ENCODE measurements at places on chromosomes 7 and 10.
A peak's percentile ranks its signal among the peaks of the same experiment; 100 is the strongest.

- no peak for DNase-seq
Measured at GRCh38 chr7:55533729-55534080, 38.6 kb downstream of the VOPP1 start.

DNA sequence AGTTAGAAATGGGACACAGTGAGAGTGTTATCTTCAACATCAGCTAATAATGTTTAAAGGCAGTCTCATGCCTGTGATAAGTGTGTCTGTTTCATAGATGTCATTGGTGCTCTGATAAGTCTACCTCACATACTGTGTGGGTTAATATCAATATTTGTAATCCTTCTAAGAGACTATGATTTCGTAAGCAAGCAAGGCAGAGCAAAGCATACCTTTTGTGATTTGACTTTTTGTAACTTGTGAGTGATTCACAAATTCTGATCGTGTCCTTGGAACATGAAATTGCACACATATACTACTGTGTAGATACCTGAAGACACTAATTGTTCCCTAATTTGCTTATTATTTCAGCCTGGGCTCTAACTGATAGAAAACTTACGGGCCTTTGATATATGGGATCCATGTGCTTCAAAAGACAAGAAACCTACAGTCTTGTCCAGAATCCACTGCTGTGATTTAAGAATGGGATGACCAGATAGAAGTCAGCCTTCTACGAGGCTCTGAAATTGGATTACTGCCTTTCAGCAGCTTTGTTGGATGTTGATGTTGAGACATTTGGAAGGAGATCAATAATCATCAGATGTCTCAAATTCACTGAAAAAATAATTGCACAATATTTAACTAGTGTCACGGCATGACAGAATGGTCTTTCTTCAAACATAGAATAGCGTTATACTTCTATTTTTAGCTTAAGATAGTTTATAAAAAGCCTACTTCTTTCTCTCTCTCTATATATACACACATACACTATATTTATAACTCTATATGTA, 63.2 kb upstream of the KLF6 start:
- peak; percentile 76 for DNase-seq

DNA sequence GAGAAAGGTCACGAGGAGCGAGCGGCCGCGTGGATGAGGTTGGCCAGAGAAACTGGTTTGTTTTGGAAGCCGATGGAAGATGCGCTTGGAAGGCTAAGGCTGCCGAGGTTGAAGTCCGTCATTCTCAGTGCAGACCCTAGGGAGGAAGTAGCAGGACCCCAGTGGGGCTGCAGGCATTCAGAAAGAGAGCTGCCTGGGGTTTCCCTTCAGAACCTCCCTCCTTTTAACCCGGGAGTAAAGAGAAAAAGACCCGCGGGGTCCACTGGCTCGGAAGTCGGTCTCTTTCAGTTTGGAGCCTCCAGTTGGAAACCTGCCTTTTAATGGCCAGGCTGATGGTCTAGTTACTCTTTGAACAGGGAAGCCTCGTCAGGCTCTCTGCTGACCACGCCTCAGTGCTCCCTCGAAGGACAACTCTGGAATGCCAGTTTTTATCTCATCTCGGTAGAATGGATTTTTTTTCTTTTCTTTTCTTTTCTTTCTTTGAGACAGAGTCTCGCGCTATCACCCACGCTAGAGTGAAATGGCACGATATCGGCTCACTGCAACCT, 188.6 kb downstream of the CUX1 start:
- DNase-seq: no peak

DNA sequence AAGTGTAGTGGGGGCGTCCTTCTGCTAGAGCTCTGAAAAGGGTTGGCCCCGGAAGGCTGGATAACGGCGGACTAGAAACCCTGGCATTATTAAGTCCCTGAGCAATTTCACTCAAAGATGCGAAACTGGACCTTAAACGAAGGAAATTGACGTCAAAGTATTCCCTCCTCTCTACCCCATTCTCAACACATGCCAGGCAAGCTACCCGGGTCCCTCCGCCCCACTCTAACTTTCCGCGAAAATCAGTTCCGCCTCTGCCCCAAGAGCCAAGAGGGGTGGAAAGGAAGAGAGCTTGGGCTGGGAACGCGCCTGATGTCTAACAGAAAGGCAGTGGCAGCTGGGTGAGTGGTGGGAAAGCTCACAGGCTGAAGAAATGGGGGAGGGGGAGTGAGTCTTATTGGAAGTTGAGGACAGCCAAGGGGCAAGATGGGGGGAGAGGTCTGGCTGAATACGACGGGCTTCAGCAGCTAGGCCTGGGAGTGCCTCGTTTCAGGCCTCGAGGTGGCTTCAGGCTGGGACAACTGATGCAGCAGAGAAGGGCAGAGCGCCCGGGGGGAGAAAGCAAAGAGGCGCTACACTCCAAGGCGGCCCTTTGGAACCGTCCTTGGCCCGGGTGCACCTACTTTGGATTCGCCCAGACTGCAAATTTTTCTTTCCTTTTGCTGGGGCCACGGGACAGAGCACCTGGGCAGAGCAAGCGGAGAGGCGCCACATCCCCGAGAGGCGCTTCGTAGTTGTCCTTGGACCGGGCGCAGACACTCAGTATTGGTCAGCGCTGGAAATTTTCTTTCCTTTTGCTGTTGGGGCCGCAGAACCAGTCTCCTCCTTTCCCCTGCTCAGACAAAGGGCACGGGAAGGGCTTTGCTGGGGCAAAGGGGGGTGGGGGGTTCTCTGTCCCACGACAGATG, 2.0 kb upstream of the FEZF1 start:
- DNase-seq: no peak

GRCh38 chr7:538764-539685, 19.4 kb upstream of the PDGFA start:
- DNase-seq: no peak

- no peak for DNase-seq
Measured at GRCh38 chr7:1563981-1564602, 5.7 kb downstream of the PSMG3 start.

DNA sequence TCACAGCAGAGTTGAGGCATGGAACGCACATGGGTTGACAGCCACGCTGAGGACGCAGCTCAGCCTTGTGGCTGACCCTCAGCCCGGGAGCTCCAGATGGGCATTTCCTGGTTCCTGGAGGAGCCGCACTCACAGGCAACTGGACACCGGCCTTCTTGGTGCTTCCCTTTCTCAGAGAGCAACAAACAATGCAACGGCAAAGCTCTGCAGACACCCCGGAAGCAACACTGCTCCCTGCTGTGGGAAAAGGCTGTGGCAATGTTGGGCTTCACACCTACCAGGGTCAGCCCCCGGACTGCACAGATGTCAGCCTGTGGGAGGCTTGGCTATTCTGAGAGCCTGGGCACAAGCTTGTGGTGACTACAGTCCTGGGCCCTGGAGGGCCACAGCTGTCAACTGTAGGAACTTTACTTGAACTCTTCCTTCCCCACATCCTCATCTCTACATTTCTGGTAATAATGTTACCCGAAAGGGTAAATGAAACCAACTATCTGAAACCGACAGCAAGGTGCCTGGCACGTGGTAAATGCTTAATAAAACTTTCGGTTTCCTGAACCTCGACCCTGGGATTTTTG, 597.5 kb upstream of the MKI67 start:
- no peak for DNase-seq

GRCh38 chr10:90451283-90451682, 406.6 kb downstream of the HTR7 start:
- DNase-seq: no peak

DNA sequence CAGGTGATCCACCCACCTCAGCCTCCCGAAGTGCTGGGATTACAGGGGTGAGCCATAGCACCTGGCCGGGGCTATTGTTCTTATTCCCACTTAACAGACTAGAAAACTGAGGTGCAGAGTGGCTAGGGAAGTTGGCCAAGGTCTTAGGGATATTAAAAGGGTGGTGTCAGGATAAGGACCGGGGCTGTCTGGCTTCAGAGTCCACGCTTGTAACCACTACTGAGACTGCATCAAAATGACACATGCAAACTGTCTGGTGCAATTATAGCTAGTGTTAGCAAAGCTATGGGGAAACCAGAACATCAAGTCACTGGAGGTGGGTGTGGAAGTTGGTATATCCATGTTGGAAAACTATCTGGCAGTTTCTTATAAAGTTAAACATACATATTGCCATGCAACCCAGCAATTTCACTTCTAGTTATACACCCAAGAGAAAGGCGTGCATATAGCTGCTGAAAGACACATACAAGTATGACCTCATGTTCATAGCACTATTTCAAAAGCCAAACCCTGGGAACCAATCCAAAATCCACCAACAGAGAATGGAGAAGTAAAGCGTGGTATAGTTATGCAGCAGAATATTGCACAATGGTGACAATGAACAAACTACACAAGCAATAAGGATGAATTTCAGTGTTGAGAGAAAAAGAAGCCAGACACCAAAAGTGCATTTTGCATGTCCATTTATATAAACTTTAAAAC, 33.9 kb upstream of the EEPD1 start:
- peak; percentile 98 for DNase-seq

GRCh38 chr10:72588266-72588665, 37.6 kb downstream of the MICU1 start:
- no peak for DNase-seq

- DNase-seq: no peak
Measured at GRCh38 chr7:10521306-10521705, 452.4 kb upstream of the PHF14 start.

- no peak for DNase-seq
Measured at GRCh38 chr10:120493411-120494312, 36.6 kb downstream of the PLPP4 start.

GRCh38 chr7:74573512-74573911, 84.0 kb upstream of the GTF2I start:
- DNase-seq: no peak

GRCh38 chr10:49243139-49243538, 54.9 kb upstream of the TMEM273 start:
- DNase-seq: no peak

DNA sequence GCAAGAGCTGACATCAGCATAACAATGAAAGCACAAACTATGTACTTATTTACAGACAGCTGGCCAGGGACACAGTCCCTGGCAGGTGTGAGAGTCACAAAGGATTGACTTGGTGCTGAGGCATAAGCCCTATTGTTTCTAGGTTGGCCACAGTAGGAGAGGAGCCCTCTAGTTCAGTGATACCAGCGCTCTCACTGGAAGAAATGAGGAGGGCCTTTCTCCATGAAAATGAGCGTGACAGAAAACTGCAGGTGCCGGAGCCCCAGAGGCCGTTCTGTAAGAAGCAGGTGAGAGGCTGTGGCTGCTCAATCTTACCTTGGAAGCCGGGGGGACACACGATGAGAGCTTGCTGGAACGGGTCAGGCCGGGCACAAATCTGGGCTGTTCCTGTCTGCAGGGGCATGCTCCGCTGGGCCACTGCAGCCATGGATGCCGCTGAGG, 90.5 kb downstream of the CLEC2L start:
- DNase-seq: no peak

GRCh38 chr10:44962870-44963738, 3.5 kb downstream of the RASSF4 start:
- no peak for DNase-seq

DNA sequence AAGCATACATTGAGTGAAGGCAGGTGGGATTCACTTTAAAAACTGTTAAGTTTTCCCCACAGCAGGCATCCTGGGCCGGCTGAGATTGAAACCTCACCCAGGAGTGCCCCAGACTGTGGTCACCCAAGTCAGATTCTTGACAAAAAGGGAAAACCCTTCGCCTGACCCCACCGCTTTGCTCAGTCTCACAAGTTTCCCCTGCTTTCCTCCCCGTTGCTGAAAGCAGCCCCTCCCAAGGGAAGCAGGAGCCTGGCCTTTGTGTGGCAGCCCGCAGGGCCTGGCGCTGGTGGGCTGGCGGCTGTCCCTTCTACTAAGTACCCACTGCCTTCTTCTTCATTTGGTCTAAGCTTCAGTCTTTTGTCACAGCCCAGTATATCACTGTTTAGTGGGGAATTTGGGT, 16.0 kb downstream of the RNF32 start:
- no peak for DNase-seq

DNA sequence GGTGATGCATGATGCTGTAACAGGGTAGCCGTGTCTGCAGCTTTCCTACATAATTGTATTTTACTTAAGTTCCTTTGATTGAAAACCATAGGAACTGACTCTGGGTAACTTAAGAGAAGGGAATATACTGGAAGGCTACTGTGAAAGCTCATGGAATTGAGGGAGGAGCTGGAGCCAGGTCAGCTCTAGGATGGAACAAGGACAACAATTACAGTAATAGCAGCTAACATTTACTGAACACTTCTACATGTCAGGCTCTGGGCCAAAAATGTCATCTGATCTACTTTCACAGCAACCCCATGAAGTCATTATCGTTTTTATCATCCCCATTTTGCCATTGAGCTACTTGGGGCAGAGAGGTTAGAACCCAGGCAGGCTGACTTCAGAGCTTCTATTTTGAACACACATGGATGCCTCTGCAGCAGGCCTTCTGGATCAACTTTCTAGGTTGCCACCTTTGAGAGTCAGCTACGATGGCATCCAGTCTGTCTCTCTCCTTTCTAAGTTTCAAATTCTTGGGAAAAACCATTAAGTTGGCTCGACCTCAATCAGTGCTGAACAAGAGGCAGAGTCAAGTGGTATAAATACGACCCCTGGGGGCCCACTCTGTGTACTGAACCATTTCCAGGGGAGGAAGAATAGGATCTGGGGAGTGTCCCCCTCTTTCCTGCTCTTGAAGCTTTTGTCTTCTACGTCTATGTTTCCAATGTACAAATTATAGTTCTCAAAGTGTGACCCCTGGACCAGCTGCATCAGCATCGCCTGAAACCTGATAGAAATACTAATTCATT, 272.3 kb upstream of the PLPP4 start:
- no peak for DNase-seq

All from stromal cell of bone marrow (primary cell).